ENCODE measurements at places on chromosomes 5 and 9. TPM values are rescaled to one million over a fixed set of nuclear protein-coding genes. Genes with fewer than 3 reads are reported as not detected.
A peak's percentile ranks its signal among the peaks of the same experiment; 100 is the strongest.

- peak; percentile 38 for ATAC-seq
Observed at GRCh38 chr9:115063058-115063845, 54.7 kb downstream of the TNC start.

DNA sequence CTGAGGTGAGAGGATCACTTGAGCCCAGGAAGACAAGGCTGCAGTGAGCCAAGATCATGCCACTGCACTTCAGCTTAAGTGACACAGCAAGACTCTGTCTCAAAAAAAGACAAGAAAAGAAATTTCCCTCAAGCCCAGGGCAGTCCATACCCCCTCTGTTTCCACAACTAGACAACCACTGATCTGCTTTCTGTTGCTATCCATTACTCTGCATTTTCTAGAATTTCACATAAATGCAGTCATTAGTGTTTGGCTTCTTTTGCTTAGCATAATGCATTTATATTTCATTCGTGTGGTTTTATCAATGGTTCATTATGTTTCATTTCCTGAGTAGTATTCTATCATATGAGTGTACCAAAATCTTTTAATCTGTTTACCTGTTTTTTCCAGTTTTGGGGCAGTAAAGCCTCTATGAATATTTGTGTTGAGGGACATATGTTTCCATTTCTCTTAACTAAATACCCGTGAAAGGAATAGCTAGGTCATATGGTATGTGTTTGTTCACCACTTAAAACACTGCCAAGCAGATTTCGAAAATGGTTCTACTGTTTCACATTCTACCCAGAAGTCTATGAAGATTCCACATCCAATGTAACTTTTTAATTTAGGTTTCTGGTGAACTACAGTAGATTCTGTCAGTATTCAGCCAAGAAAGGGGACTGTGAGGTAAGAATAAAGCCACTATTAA is 271.8 kb downstream of the ZNF608 start:
- no peak for ATAC-seq

- peak; percentile 50 for ATAC-seq
Observed at GRCh38 chr5:37532976-37533740, 154.0 kb downstream of the WDR70 start.

GRCh38 chr5:142151436-142152383 is 43.1 kb downstream of the NDFIP1 start:
- ATAC-seq: peak; percentile 71

DNA sequence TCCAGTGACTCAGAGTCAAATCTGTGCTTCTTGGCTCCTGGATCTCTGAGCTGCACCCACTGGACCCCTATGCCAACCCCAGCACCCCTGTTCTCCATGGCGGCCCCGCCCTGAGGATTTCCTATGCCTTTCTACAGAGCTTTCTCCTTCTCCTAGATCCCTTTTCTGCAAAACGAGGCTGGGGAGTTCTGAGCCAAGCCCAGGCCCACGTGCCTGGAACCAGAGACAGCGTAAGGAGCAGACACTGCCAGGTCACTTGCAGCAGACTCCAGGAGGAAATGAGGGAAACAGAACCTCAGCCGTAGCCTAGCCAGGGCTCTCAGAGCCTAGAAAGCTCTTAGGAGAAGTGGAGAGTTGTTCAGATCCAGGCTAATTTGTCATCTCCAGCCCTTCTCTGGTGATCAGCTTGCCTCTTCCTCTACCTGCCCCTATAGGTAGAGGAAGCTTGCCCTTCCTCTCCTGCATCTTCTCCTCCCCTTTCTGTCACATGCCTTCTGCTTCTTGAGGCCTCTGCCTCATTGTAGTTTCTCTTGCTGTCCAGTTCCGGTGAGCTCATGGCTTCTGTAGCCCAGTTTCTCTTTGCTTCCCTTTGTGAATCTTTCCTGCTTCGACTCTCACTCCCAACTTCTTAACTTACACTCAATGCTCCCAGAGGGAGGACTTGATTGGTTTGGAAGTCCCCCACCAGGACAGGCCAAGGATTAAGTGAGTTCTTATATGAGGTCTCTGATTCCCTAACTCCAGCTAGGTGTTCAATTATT is 163.4 kb downstream of the RGS3 start:
- ATAC-seq: no peak

ROR2 gene
- total RNA-seq: 2.5 TPM
